ENCODE measurements at places on chromosomes 7 and 10. TPM values are rescaled to one million over a fixed set of nuclear protein-coding genes. Genes with fewer than 3 reads are reported as not detected.
A peak's percentile ranks its signal among the peaks of the same experiment; 100 is the strongest.

- peak; percentile 49 for DNase-seq
Observed at GRCh38 chr10:124621637-124622036, 122.5 kb downstream of the FAM53B start.

GRCh38 chr10:80081801-80082750 is 3.6 kb downstream of the TMEM254 start:
- DNase-seq: no peak

DNA sequence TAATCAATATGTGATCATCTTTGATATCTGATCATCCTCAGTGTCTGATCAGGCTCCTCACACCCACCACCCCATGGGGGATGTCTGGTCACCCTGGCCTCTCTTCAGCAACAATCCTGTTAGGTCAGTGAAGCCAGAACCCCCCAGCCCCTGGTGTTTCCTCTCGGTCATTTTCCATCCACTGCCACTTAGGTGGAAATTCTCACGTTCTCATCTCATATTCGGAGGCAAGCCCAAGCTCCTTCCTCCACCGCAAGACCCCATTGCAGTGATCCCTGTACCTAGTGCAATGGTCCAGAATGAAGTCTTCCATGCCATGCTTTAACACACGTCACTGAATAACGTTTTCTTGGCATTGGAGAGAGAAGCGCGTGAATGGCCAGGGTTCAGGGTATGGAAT is 103.0 kb upstream of the DNAAF5 start:
- DNase-seq: no peak

- no peak for DNase-seq
Observed at GRCh38 chr7:149881328-149882247, 7.8 kb downstream of the ATP6V0E2 start.

- DNase-seq: peak; percentile 73
Observed at GRCh38 chr10:14093730-14094484, 236.8 kb downstream of the FRMD4A start.

DNA sequence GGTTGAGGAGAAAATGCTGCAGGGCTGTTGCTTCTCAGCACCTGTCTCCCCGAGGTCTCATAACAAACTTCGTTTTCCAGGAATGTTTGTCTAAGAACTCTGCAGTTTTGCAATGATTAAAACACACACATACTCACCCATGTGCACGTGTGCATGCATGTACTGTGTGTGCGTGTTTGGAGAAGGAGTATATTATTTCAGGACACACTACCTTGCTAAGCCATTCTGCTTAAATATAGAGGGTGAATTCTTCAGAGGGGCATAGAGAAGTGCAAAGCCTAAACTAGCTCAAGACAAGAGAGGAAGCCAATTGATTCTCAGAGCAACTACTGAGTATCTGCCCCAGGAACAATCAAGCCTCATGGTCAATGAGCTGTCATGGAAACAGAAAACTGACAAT is 298.4 kb upstream of the MGMT start:
- DNase-seq: no peak

Gene NPC1L1
- 0.04 TPM for polyA plus RNA-seq

Gene CTAGE8
- 0.24 TPM for polyA plus RNA-seq

Gene HKDC1
- 0.11 TPM for polyA plus RNA-seq

- peak; percentile 25 for DNase-seq
Observed at GRCh38 chr10:84783386-84783785, 455.0 kb downstream of the CCSER2 start.

GRCh38 chr10:29873941-29874484 is 185.4 kb downstream of the JCAD start:
- DNase-seq: no peak

DNA sequence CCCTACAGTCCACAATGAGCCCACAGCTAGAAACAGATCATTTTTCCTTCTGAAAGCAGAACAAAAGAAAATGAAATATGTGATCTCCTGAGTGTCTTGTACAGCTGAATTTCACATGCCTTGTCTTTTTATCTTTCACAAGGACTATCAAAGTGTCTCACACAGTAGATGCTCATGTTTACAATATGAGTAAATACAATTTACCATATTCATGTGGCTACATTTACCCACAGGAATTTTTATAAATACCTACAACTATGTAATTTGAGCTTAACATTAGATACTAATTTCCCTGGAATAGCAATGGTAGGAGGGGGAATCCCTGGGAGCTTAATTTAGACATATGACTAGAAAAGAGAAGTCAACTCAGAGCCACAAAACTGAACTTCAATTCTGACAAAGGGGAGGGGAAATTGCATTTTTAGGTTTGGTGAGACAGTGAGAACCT is 186.2 kb downstream of the MACC1 start:
- DNase-seq: no peak

Gene RBM20
- polyA plus RNA-seq: 9.8 TPM

GRCh38 chr7:45679516-45679915 is 105.3 kb downstream of the ADCY1 start:
- no peak for DNase-seq

- DNase-seq: no peak
Observed at GRCh38 chr7:155832581-155832981, 20.3 kb upstream of the SHH start.

DNA sequence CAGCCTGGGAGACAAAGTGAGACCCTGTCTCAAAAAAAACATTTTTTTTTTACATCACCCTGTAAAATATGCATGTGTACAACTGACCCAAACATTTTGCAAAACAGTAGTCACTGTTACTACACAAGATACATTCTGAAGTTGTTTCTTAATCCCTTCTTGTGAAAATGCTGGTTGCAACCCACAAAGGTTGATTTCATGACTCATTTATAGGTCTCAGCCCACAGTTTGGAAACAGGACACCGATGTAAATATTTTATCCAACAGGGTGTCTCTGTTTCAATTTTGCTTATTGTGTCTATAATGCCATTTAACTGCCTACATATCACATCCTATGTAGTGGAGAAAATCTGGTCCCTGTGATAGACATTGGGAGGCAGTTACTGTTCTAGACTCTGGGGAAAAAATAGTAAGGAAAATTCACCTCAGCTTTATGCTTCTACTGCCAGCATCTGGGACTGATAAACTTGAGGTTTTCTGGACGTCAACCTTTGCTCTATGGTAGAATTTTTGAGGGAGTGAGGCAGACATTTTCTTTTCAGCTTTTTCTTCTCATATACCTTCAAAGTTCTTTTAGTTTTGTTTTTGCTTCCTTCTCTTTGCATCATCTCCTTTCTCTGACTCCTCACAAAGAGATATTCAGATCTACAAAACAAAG is 1.6 kb upstream of the RAB19 start:
- DNase-seq: no peak

Gene CALHM1
- 0.43 TPM for polyA plus RNA-seq

DNA sequence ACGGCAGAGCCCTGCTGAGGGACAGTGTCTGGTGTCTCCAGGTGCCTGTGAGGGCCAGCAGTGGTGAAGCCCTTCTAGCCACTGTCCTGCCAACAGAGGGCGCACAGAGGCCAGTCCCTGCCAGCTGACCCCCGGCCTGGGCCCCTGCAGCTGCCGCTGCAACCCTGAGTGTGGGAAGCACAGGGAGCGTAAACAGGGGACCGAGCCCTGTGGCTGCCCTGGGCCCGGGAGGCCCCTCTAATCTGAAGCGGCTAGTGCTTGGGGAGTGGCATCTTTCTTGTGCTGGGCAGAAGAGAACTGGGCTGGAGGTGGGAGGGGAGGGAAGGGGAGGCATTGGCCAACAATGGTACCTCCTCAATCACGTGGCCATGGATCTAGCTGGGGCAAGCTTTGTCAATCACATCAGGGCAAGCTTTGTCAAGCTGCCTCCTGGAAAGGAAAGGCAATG is 34.6 kb downstream of the TRIM8 start:
- DNase-seq: peak; percentile 81

- no peak for DNase-seq
Observed at GRCh38 chr7:117970801-117971200, 97.6 kb upstream of the CTTNBP2 start.

Measured in muscle of leg (tissue), 16 donors.